ENCODE measurements at places on chromosomes 3 and 15. TPM values are rescaled to one million over a fixed set of nuclear protein-coding genes. Genes with fewer than 3 reads are reported as not detected.
A peak's percentile ranks its signal among the peaks of the same experiment; 100 is the strongest.

DNA sequence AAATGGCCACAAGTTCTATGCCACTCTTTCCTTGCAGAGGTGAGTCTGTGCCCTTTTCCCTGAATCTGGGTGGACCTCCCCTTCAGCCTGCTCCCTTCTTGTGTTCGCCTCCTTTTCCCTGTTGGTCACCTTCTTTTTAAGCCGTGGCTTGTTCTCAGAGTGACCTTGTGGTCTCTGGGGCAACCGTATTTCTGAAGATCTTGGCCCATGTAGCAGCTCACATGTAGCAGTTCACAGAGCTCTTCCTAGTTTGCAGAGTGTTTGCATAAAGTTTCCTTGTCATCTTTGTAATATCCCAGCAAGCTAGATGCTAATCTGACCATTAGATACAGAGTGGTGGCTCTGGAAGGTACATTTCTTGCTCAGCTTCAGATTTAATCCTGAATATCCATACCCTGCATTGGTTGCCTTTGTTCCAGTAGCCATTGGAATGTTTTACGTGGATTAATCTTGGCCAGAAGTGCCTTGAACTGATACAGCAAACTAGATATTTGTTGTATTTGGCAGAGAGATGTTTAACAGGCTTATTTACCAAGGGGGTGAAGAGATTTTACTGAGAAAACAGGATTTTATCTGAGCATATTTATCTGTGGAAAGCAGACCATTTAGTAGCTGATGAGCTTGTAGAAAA, 40.7 kb upstream of the BSN start:
- ATAC-seq, result no peak

GRCh38 chr15:39778021-39778420, 4.6 kb downstream of the FSIP1 start:
- ATAC-seq, result peak; percentile 40

GRCh38 chr15:99010768-99011167, 3.2 kb upstream of the PGPEP1L start:
- ATAC-seq, result no peak

DNA sequence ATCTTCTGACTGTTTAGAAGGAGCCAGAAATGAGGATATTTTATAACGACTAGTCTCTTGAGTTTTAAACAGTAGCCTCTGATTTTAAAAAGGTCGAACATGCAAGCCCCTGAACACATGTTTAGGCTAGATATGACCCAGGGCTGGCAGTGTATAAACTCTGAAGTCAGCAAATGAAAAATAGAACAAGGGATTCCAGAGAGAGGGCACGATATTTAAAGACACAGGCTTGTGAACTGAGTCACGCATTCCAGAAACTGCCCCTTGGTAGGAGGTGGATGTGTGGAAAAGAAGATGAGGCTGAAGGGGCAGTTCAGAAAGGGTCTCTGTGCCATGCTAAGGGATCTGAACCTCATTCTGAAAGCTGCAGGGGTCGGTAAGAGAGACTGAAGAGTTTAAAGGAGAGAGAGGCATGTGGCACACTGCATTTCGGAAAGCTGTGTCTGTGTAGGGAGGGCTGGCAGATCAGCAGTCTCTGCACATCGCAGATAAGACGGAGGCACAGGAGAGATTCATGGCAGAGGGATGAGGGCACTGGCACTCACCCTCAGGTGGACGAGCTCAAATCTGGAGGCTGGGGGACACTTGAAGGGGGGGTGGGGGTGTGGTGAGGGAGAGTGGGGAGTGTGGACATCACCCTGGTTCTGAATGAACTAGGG, 22.1 kb downstream of the ST8SIA2 start:
- no peak for ATAC-seq

DNA sequence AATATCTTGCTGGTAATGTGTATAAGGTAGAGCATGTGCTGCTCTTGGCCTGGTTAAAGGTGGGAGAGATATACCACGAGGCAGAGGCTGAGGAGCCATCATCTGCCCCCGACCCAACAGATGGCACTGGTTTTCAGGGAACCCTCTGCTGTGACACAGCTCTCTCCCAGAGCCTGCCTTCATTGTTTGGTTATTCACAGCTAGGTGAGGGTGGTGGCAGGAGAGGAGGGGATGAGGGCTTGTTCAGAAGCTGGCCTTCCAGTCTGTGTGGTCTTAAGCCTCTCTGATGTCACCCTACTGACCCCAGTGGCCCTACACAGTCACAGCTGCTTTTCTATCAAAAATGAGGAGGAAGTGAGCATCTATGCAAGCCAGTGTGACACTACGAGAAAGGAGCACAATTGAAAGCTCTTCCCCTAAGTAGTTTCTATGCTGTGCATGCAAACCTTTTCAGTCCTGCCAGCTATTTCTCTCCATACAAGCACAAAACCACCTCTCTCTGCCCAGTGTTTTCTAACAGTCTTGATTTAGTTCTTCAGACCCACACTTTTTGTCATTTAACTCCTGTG, 258.4 kb upstream of the AGTR1 start:
- ATAC-seq, result no peak

- no peak for ATAC-seq
These were observed 65.4 kb downstream of the AQP9 start for GRCh38 chr15:58203537-58203936.

DNA sequence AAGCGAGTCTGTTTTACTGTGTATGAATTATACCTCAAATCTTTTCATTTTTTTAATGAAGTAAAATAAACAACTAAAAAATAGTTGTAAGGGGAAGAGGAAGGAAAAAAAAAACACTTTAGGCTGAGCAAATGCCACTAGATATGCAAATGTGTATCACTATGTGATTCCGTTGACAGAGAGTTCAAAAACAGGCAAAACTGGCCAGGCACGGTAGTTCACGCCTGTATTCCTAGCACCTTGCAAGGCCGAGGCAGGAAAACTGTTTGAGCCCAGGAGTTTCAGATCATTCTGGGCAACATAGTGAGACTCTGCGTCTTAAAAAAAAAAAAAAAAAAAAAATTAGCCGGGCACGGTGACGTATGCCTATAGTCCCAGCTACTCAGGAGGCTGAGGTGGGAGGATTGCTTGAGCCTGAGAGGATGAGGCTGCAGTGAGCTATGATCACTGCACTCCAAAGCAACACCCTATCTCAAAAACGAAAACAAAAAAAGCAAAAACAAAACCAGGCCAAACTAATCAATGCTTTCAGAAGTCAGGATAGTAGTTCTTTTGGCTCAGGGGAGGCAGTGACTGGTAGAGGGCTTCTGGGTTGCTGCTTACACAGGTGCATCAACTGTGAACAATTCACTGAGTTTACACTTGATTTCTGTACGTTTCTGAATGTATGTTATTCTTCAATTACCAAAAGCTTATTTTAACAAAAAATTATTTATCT, 7.4 kb downstream of the PRC1 start:
- no peak for ATAC-seq

GRCh38 chr15:57554812-57555179, 36.9 kb upstream of the MYZAP start:
- no peak for ATAC-seq

- ATAC-seq, result no peak
These were observed 2.2 kb downstream of the MAPK6 start for GRCh38 chr15:52021128-52021671.

DNA sequence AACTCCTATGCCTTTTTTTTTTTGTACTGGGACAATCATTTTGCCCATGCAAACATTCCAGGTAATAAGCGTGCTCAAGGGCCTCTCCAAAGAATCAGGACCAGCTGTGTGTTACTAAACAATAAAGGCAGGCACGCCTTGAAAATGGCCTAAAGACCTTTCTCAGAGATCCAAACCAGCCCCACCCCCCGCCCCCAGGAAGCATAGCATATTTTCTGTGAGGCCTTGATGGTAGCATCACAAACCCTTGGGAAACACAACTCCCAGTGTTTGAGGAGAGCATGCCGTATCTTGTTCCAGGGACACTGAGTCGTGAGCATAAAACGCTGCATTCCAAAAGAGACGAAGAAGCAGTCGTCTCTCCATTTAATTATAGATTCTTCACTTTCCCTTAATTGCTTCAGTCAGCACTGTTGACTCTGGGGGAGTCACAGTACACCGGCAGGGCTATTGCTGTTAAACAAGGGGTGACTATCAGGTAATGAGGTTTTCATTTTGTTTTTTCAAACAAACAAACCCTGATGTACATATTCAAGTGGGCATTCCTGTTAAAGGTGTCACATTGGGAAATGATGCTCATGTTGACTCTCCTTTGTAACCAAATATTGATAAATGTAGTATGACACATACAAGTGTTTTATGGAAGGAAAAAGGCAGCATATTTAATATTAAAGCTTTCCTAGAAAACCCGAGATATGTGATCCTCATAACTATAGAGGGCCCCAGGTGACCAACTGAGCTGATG, 4.4 kb upstream of the TPM1 start:
- no peak for ATAC-seq

DNA sequence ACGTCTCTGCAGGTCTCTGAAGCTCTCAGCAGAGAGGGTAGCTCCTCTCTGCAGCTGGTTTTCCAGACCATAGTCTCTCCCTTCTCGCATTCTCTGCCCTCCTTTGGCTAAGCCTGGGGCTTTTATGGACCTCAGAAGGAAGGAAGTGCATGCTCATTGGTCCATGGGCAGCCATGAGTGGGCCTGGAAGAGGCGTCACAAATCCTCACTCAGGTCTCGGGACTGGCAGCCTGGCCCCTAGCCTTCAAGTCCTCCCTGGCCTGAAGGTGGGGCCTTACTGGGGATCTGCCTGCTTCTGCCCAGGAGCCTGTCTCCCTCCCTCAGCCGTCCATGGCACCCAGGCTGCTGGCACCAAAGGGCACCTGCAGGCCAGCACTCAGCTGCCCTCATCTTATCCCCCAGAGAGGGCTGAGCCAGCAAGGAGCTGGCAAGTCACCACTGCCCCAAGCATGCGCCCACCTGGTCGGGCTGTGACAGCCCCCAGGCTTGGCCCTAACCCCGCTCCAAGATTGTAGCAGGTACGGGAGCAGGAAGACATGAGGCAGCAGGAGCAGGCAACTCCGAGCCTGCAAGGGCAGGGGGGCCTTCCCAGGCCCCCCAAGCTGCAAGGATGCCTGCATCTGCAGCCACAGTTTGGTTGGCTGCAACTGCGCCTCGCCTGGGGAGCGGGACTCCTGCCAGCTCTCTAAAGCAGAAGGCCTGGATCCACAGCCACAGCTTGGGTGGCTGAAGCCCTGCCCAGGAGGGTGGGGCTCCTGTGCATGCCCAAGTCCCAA, 37.4 kb downstream of the GHSR start:
- no peak for ATAC-seq

DNA sequence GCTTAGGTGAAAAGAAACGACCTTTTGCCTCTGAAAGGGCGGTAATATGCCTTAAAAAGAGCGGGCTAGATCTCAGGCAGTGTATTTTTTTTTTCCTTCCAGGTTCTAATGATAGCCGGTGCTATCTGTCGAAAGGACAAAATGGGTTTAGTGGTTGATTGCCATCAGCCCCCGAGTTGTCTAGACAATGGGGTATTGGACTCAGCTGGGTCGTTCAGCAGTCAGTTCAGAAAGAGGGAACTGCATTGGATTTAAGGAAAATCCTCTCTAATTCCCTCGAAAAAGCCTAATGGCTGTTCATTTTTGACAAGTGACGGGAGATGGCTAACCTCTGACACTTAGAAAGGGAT, 728 bp downstream of the EIF2B5 start:
- ATAC-seq, result no peak

DNA sequence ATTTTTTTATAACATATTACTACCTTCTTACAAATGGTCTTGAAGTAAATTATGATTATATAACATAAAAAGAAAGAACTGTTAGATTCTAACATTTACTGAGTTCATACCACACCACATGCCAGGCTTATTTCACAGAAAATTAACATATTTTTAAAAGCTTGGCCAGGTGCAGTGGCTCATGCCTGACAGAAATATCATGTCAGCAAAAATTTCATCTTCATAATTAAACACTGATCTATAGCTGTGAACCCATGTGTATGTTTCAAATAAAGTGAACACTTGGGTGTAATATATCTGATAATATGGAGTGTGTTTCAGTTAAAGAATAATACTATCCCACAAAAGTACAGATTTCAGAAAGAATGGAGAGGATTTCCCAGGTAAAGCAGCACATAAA, 296.5 kb downstream of the SI start:
- ATAC-seq, result no peak

DNA sequence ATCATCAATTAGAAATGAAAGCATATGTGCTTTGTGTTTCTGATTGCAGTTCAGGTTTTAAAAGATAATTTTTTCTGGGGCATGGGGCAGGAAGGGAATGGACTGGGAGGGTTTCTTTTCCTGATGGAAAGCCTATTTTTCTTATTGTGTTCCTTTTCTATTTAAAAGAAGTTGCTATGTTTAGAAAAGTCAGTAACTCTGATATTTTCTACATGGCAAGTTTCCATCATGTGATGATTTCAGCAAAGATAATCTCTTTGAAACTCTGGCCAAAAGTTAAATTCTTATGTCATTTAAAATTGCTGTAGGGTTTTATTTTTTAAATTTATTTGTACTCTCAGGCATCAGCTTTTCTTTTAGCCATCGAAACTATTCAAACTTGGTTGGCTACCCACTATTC, 601.2 kb downstream of the FOXP1 start:
- peak; percentile 13 for ATAC-seq

DNA sequence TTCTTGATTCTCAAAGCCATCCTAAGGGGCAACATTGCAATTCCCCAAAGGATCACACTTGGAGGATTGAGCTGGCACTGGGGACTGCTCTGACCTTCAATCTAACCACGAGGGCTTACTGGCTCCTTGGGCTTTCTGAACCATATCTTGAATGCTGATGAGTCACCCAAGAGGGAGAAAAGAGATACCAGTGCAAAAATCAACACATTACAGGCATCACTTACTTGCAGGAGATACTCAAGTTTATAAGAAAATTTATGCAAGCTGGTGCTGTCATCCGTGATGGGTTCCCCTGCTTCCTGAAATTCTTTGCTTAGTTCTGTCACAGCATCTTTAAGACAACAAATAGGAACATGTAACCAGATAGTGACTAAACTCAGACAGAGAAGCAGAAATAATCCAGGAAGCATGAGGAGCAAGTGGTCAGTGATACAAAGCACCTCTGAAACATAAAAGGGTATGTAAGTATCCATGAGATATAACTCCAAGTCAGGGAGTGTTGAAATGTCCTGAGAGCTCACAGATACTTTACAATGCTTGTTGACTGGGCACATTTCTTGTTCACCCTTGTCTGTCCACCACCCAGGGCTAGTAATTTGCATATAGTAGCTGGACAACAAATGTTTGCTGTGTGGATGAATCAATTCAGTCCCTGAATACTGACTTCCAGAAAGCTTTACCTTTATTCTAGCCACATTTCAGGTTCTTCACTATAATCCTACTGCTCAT, 14.1 kb downstream of the FYCO1 start:
- no peak for ATAC-seq

Gene GABRB3
- 42.4 TPM for total RNA-seq

Gene CACNA2D2
- total RNA-seq, result 8.5 TPM

Gene CCR5
- total RNA-seq, result 0.59 TPM

Gene GATM
- 7.9 TPM for total RNA-seq

Gene ZCWPW2
- total RNA-seq, result 0.50 TPM

Gene LOXL1
- 35.4 TPM for total RNA-seq

Gene CHST14
- total RNA-seq, result 13.3 TPM

Gene GOLGA8R
- 0.55 TPM for total RNA-seq

Gene OSTN
- total RNA-seq, result 0.36 TPM

All from motor neuron (in vitro differentiated cells).